ENCODE measurements at places on chromosomes 12 and 14.

GRCh38 chr14:90820958-90821357, 4.7 kb upstream of the TTC7B start:
- no peak for DNase-seq

- DNase-seq: no peak
Observed at GRCh38 chr14:71478542-71478941, 453.7 kb upstream of the RGS6 start.

DNA sequence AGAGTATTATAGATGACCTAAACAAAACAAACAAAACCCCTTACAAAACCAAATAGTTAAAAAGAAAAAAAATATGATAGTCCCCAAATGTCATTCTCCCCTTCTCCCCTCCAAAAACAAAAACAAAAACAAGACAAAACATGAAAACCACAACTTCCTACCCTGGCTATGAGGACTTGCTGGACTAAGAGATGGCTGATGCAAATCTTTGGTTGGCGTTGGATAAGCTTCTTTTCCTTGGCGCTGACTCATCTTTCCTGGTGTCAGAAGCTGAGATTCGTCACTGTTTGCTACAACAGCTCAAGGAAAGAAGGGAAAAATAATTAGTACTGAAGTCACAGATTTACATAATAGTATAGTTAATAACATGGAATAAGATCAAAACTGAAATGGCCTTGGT, 102.5 kb upstream of the BBS10 start:
- no peak for DNase-seq

GRCh38 chr12:99783421-99783820, 135.9 kb downstream of the GARIN6 start:
- DNase-seq: no peak

- no peak for DNase-seq
Observed at GRCh38 chr12:1929985-1930802, 11.7 kb upstream of the CACNA2D4 start.

- no peak for DNase-seq
Observed at GRCh38 chr12:15318841-15319240, 3.5 kb upstream of the PTPRO start.

DNA sequence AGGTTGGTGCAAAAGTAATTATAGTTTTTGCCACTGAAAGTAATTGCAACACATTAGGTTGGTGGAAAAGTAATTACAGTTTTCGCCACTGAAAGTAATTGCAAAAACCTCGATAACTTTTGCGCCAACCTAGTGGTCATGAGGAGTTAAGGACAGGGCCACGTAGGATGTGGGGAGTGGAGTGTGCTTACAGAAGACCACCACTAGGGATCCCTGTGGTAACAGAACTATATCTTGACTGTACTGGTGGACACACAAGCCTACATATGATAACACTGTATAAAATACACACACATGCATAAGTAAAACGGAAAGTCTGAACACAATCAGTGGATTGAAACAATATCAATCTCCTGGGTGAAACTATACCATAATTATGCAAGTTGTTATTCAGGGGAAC, 187.4 kb upstream of the ABCD2 start:
- no peak for DNase-seq

- DNase-seq: no peak
Observed at GRCh38 chr12:5258926-5259325, 173.0 kb upstream of the NTF3 start.

GRCh38 chr12:57233357-57234232, 4.1 kb downstream of the SHMT2 start:
- DNase-seq: no peak

GRCh38 chr12:57090924-57091637, 2.2 kb downstream of the NAB2 start:
- no peak for DNase-seq

GRCh38 chr12:117067016-117067415, 32.2 kb downstream of the TESC start:
- DNase-seq: no peak

DNA sequence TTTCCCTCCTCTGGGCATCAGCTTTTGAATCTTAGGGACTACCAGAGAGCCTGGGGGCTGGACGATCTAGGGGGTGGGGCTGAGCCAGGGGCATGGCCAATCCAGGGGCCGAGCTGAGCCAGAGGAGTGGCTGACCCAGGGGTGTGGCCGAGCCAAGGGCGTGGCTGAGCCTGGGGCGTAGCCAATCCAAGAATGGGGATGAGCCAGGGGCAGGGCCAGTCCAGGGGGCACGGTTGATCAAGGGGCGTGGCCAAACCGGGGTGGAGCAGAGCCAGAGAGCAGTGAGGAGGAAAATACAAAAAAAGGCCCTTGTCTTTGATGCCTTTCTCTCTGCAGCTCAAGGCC, 219.3 kb upstream of the NOS1 start:
- peak; percentile 26 for DNase-seq

- DNase-seq: no peak
Observed at GRCh38 chr12:90841336-90841735, 113.6 kb downstream of the CCER1 start.

DNA sequence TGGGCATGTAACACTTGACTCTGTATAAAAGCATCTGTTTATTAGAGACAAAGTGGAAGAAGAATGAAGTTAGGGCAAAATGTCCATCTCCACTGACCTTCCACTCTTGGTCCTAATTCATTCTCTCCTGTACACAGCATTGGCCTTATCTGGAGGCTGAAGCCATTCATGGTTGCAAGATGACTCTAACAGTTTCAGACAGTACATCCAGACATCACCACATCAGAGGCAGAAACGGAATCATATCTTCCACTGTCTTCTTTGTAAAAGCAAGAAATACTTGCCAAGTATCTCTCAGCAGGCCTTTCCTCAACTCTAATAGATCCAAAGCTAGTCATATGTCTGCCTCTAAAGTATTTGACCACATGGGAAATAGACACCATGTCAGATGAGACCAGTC, 41.1 kb downstream of the PTHLH start:
- DNase-seq: no peak

DNA sequence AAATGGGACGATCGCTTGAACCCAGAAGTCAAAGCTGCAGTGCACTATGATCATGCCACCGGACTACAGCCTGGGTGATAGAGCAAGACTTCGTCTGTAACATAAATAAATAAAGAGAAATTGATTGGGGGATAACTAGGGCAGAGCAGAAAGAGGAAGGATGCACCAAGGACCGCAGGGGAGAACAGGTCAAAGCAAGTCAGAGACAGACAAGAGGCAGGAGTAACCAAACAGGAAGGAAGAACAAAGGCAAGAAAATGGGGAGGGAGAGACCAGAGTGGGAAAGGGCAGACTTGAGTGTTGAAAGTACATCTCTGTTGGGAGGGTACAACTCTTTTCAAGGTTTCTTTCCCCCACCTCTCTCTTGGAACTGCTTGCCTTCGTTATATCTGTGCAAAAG, 50.8 kb upstream of the ELK3 start:
- no peak for DNase-seq

DNA sequence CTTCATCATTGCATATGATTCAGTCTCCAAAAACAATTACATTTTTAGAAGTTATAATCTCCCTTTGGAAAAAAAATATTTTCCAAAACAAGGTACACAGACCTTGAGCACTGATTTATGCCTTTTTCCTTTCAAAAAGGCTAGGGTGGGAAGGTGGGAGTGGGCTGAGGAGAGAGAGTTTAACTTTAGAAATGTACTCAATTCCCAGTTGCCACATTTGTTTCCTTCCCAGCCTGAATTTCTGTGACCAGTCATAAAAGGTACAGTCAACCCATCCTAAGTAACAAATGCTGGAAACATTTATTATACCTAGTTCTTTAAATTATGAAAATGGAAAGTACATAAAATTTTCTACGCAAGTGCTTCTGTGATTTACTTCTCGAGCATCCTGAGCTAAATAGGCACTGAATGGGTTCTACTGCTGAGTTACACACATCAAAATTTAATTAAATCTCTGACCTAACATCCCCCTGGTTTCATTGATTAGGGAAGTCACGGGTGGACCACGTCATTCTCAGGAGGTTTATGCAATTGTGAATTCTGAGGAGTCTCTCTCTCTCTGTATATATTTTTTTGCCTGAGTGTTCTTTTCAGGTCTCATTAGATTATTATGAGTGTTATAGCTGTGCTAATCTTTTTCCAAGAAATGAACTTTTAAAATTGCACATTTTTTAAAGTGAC, 371.8 kb downstream of the BTG1 start:
- DNase-seq: no peak

- DNase-seq: no peak
Observed at GRCh38 chr12:75366629-75367028, 24.3 kb upstream of the GLIPR1L2 start.

DNA sequence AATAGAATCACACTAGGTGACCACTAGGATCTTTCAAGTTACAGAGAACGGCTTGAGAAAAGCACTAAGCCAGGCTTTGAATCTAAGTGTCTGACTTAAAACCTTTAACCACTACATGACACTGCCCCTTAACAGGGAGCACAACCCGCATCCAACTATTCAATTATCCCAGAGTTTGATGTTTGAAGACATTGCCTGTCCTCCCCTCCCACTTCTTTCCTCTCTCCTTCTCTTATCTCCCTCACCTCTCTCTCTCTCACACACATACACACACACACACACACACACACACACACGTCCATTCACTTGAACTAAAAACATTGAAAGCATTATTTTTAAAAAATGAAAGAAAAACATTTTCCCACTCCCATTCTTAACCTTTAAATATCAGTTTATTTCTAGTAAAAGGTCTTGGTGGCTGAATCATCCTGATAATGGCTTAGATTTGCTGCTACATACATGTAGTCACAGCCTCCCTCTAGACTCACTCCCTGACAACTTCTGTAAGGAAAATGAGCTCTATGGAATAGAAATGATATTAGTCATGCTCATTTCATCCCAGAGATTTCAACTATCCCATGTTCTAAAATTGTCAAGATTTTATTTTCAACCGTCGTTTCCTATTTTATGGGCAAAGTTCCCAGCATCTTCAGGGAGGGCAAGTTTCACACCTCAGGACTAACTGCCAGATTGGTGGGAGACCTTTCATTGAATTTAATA, 53.5 kb upstream of the RAP1B start:
- DNase-seq: no peak

DNA sequence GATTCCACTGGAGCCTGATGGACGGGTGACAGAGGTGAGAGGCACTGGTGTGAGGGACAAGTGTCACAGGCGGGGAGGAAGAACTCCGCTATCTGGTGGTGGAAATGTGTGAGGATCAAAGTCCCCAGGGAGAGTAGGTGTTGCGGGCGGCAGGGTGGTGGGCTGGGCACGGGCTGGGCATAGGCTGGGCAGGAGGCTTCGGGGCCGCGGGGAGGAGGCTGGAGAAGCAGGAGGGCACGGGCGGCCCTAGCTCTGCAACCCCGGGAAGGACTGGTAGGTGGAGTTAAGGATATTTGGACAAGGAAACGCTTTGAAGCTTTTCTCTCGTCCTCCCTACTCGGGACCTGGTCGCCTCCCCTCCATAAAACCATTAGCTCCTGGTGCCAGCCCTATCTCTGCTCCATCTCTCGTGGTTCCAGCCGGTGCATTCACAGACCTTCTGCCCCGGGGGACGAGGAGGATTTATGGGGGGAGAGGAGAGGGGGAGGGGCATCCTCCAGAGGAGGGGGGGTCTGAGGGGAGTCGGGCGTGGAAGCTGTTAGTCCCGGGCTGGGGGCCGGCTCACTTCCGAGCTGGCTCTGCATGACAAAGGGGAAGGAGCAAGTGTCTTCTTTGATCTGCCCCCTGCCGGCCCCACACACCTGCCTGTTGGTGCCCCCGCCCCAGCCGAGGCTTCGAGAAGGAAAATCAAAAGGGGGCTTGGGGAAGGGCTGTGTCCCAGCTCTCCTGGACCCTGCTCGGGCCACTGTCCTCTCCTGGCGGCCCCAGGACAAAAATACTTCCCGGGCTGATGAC, 504 bp downstream of the WNT5B start:
- no peak for DNase-seq
